ENCODE measurements at places on chromosomes 3 and 15. TPM values are rescaled to one million over a fixed set of nuclear protein-coding genes. Genes with fewer than 3 reads are reported as not detected.
A peak's percentile ranks its signal among the peaks of the same experiment; 100 is the strongest.

DNA sequence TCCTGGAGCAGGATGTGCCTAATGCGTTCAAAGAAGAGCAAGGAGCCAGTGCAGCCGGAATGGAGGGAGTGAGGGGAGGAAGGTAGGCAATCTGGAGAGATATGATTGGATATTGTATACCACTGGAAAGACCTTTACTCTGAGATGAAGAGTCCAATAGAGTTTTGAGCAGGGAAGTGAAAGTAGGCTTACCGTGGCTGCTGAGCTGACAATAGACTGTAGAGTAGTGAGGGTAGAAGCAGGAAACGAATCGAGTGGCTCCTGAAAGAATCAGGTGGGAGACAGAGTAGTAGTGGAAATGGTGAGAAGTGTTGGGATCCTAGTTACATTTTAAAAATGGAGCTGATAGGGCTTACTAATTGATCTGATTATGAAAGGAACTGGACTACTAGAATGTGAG lies 51.8 kb upstream of the NUDT16 start:
- no peaks in the 10 kb centered on the region for H3K4me1 ChIP-seq
- no peak overlapping the region for H3K27ac ChIP-seq
- DNase-seq: no peak
- H3K27me3 ChIP-seq: peaks cover 17% of the 10 kb centered on the region

GRCh38 chr3:111333642-111334041 lies 208.4 kb upstream of the CD96 start:
- H3K27ac ChIP-seq: no peak overlapping the region
- H3K4me1 ChIP-seq: peaks cover 17% of the 10 kb centered on the region
- no peak overlapping the region for H3K4me3 ChIP-seq

DNA sequence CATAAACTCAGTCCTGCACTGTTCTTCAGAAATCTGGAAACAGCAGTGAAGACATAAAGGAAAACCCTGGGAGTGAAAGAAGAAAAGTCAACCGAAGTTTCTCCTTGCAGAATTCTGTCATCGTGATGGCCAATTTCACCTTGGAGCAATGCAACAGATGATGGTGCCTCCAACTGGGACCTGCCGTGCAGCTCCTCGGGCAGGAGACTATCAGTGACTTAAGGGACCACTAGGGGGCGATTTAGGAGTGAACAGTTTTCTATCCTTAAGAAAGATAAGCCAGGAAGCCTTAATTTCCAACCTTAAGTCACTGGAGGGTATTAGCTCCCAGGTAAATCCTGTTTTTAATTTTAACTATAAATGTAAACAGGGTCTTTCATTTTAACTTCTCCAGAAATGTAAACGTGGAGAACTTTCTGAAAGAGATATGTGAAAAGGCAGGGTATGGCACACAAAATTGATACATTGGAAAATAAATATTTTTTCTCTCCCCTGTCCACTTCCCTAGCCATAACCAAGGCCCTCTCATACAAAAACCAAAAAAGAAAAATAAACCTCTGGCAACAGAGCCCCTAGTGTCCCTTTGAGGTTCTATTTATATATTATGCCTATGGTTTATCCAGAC lies 116.3 kb downstream of the PDZRN3 start:
- H3K36me3 ChIP-seq: no peaks in the 10 kb centered on the region
- peaks cover 19% of the 10 kb centered on the region for H3K27me3 ChIP-seq
- no peak overlapping the region for H3K27ac ChIP-seq
- DNase-seq: no peak
- H3K4me3 ChIP-seq: no peak overlapping the region

DNA sequence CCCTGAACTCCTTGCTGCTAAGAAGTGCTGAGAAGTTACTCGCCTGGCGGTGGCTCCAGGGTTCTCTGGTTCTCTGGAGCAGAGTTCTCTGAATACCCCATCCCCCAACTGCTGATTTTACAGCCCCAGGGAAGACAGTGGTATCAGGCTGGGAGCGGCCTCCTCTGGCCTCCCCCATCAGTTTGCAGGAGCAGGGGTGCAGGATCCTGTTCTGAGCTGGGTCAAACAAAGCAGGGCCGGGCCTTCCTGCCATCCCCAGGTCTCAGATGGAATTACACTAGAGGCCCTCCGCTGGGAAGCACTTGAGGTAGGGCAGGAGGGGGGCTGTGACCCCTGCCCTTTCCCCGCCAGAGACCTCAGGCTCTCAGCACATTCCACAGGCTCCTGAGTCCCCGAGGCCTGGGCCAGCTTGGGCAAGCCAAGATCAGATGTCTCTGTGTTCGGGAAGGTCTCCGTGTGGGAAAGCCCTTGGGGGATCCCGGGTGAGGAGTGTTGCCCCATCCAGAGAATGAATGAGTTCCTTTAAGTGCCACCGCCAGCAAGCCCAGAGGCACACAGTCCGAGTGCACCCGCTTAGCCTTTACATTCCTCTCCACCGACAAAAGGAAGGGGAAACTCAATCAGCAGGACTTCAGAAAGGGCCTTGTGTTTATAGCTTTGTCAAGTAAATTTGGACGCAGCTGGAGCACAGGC lies 149.9 kb downstream of the LRRK1 start:
- no peaks in the 10 kb centered on the region for H3K36me3 ChIP-seq
- H3K4me3 ChIP-seq: no peak overlapping the region
- DNase-seq: no peak
- H3K4me1 ChIP-seq: peaks cover 4% of the 10 kb centered on the region

GRCh38 chr15:57395292-57395691 lies 19.0 kb downstream of the CGNL1 start:
- no peaks in the 10 kb centered on the region for H3K4me1 ChIP-seq
- H3K27ac ChIP-seq: no peak overlapping the region
- no peak overlapping the region for H3K4me3 ChIP-seq
- DNase-seq: no peak

- no peaks in the 10 kb centered on the region for H3K27me3 ChIP-seq
- H3K27ac ChIP-seq: no peak overlapping the region
- H3K4me1 ChIP-seq: peaks cover 31% of the 10 kb centered on the region
- no peaks in the 10 kb centered on the region for H3K36me3 ChIP-seq
- no peak for DNase-seq
These were observed 55.9 kb upstream of the PLCL2 start for GRCh38 chr3:16828815-16829214.

GRCh38 chr3:140395134-140396075 lies 282.5 kb upstream of the TRIM42 start:
- no peak overlapping the region for H3K4me3 ChIP-seq
- no peak overlapping the region for H3K27ac ChIP-seq
- DNase-seq: no peak
- no peaks in the 10 kb centered on the region for H3K4me1 ChIP-seq

- H3K36me3 ChIP-seq: no peaks in the 10 kb centered on the region
- no peak within 1 kb of the TSS for H3K27ac ChIP-seq
- peak; percentile 36 for DNase-seq
- H3K4me3 ChIP-seq: peak within 1 kb of the TSS; percentile 99
- H3K4me1 ChIP-seq: peaks cover 34% of the 10 kb centered on the region
- no peaks in the 10 kb centered on the region for H3K27me3 ChIP-seq
These were observed at the start of gene NT5DC2 for GRCh38 chr3:52533623-52534280. Gene NT5DC2, minus strand, starts transcription at chr3:52533857. Its CDS starts 120 bp downstream, at chr3:52533737.

DNA sequence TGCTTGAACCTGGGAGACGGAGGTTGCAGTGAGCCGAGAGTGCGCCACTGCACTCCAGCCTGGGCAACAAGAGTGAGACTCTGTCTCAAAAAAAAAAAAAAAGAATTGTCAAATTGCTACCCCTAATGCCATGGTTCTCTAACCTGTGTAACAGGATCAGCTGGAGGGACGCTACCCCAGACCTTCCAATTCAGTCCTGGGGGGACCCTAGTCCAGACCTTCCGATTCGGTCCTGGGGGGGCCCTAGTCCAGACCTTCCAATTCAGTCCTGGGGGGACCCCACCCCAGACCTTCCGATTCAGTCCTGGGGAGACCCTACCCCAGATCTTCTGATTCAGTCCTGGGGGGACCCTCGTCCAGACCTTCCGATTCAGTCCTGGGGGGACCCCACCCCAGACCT lies 29.8 kb upstream of the MUC20 start:
- no peak overlapping the region for H3K4me3 ChIP-seq
- no peak overlapping the region for H3K27ac ChIP-seq
- H3K4me1 ChIP-seq: peaks cover 6% of the 10 kb centered on the region
- H3K36me3 ChIP-seq: peaks cover 35% of the 10 kb centered on the region
- no peaks in the 10 kb centered on the region for H3K27me3 ChIP-seq
- no peak for DNase-seq

DNA sequence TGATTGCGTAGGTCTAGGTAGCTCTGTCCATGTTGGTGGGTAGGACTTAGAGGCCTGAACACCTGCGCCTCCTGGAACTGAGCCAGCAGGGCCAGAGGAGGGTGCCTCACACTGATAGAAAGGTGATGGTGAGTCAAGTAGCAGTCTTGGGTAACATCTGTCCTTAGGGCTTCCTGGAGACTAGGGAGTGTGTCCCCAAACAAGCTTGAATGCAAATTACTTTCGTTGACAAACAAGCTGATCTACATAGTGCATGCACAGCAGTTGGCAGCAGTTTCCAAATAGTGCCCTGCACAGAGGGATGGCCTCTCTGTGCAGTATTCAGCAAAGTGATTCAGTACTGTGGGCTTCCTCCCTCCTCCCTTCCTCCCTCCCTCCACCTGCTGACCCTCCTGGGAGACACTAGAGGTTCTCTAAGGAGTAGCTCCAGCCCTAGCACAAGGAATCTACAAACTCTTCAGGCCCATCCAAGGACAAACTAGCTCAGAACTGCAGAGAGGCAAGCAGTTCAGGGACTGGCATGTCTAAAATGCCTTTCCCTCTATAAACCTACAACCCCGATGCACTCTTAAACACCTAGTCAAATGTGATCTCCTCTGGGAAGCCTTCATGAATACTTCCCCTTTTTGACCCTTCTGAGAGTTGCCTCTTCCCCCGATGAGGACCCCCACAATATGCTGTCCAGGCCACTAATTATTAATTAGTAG lies 61.0 kb downstream of the TLE3 start:
- no peaks in the 10 kb centered on the region for H3K36me3 ChIP-seq
- H3K4me1 ChIP-seq: no peaks in the 10 kb centered on the region
- H3K4me3 ChIP-seq: no peak overlapping the region
- DNase-seq: no peak
- no peak overlapping the region for H3K27ac ChIP-seq

GRCh38 chr15:47908486-47908885 lies 191.2 kb downstream of the SEMA6D start:
- no peaks in the 10 kb centered on the region for H3K36me3 ChIP-seq
- no peak overlapping the region for H3K4me3 ChIP-seq
- no peak for DNase-seq
- peaks cover 2% of the 10 kb centered on the region for H3K27me3 ChIP-seq
- no peaks in the 10 kb centered on the region for H3K4me1 ChIP-seq

GRCh38 chr15:62520887-62521286 lies 355.8 kb upstream of the C2CD4B start:
- no peaks in the 10 kb centered on the region for H3K4me1 ChIP-seq
- H3K4me3 ChIP-seq: no peak overlapping the region
- no peak overlapping the region for H3K27ac ChIP-seq
- no peaks in the 10 kb centered on the region for H3K36me3 ChIP-seq
- DNase-seq: no peak
- H3K27me3 ChIP-seq: peaks cover 10% of the 10 kb centered on the region

KNL1 gene
- total RNA-seq: 0.14 TPM

GNAT1 gene
- total RNA-seq: not detected

CCK gene
- not detected for total RNA-seq

KNG1 gene
- total RNA-seq: not detected

ZSCAN2 gene
- 10.5 TPM for total RNA-seq

ATP2C1 gene
- total RNA-seq: 48.0 TPM

All from naive thymus-derived CD8-positive, alpha-beta T cell (primary cell).